A549 treated with CpdA at 1 μM for 4 hours (cell line): ENCODE measurements at places on chromosomes 2 and 18. TPM values are rescaled to one million over a fixed set of nuclear protein-coding genes. Genes with fewer than 3 reads are reported as not detected.

CAB39 gene
- total RNA-seq: 45.7 to 56.4 TPM (median 52.3 TPM) in 5 replicates

SLC40A1 gene
- 3.4 to 4.5 TPM (median 3.7 TPM) in 5 replicates for total RNA-seq

RAB31 gene
- 24.5 to 39.1 TPM (median 32.3 TPM) in 5 replicates for total RNA-seq

AQP4 gene
- 0.06 TPM in 1 of 5 replicates, not detected in the others for total RNA-seq

CDCA7 gene
- total RNA-seq: 37.8 to 45.6 TPM (median 44.7 TPM) in 5 replicates
